Colonic mucosa (tissue), 4 donors: ENCODE measurements at places on chromosomes 7 and 10. TPM values are rescaled to one million over a fixed set of nuclear protein-coding genes. Genes with fewer than 3 reads are reported as not detected.

DNA sequence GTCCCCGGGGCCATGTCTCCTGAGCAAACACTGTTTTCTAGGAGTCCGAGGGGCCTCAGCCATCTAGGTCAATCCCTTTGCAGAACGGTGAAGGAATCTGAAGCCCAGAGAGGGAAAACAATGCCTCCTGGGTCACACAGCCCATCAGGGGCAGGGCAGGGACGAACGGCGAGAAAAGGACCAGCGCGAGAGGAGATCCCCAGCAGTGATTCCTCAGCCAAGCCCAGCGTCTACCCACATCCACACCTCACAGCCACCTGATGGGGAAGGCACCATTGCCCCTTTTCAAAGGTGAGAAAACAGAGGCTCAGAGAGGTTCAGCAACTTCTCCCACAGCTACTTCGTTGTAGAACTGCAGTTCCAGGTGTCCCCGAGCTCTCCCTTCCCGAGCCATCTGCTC lies 17.9 kb upstream of the PSMG3 start:
- no peak for DNase-seq

DNA sequence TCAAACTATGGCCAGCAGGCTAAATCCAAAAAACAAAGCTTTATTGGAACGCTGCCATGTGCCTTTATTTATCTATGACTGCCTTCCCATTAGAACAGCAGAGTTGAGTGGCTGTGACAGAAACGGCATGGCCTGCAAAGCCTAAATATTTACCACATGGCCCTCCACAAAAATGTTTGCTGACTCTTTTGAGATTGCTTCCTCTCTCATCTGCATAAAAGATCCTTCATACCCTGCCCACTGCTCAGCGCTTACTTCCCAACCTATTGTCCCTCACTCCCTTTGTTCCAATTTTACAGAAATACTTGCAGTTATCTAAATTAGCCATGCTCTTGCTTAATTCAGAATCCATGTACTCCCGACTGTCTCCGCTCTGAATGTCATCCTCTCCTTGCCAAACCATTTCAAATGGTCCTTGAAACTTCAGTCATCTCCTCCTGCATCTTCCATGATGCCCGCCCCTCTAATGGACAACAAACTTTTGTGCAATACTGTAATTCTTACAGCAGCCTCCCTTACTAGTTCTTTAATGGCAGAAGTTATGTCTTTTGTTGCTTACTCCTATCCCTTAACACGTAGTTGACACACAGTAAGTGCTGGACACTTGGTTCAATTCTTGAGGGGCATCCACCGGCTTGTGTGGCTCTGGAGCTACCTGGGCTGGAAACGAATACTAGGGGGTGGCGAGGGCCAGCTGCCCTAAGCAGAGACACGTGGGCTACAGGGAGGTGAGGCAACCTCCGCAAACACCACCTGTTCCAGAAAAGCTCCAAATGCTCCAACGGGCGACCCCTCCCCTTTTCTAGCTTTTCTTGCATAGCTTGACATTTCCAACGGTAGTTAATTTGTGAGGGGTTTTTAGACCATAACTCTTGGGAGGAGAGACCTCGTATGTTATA lies 832 bp downstream of the XRCC2 start:
- DNase-seq: no peak

DNA sequence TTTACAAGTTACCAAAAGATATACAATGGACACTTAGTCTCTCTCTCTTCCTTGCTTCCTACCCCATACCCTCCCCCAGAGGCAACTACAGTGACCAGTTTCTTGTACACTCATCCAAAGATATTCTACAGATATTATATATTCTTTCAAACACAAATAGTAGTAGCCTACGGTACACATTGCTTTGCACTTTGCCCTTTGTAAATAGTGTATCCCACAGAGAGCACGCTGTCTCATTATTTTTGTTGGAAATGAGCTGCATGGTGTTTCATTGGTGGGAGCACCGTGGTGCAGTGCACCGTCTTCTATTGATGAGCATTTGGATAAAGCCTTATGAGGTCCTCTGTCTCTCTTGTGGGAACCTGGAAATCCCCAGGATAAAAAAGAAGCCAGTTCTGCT lies 24.2 kb downstream of the STRA8 start:
- DNase-seq: no peak

DNA sequence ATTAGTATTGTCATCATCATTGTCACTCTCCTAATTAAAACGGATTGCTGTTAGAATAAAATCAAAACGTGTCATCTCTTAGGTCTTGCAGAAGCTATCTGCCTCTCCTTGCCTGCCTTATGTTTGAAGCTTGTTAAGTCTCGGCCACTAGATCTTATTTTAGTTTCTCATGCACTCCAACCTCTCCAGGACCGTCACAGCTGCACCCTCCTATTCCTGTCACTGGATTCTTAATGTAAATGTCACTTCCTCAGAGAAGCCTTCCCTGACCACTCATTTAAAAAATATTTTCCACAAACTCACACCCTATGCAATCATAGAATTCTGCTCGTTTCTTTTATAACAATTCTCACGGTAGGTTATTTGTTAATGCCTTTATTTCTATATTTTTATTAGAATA lies 103.9 kb upstream of the DKK1 start:
- DNase-seq: no peak

Gene HHEX
- 2.1 TPM for total RNA-seq

DNA sequence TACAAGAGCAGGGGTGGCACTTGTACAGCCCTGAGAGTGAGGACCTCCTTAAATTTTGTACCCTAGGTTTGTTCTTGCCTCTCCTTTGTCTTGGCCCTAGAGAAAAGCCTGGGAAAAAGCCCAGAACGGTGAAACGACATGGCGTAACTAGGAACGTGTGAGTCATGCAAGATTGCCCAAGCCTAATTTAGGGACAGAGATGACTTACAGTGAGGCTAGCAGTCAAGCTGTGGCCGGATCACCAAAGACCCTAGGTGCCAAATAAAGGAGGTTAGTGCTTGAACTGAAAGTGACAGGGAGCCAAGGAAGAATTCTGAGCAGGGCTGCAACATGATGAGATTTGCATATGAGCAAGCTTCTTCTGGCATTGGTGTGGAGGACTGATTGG lies 25.1 kb downstream of the TBXAS1 start:
- DNase-seq: peak; percentile 19

- DNase-seq: no peak
Observed at GRCh38 chr7:156156734-156157408, 344.6 kb upstream of the SHH start.

Gene NRP1
- total RNA-seq: 18.4 TPM

DNA sequence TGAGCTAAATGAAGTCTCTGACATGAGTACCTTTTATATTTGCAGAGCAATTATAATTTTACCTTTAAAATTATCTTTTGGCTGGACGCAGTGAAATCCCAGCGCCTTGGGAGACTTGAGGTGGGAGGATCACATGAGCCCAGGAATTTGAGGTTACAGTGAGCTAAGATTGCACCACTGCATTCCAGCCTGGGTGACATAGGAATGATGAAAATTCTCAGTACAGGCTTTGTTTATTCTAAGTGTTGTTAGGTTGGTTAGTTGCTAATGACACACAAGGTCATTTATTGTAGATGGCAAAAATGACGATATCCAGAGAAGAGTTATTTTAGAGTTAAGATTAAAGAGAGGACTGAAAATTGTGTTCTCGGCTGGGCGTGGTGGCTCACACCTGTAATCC lies 87.6 kb downstream of the XRCC2 start:
- DNase-seq: no peak

- DNase-seq: no peak
Observed at GRCh38 chr7:147400925-147401324, 1189.6 kb upstream of the C7orf33 start.

DNA sequence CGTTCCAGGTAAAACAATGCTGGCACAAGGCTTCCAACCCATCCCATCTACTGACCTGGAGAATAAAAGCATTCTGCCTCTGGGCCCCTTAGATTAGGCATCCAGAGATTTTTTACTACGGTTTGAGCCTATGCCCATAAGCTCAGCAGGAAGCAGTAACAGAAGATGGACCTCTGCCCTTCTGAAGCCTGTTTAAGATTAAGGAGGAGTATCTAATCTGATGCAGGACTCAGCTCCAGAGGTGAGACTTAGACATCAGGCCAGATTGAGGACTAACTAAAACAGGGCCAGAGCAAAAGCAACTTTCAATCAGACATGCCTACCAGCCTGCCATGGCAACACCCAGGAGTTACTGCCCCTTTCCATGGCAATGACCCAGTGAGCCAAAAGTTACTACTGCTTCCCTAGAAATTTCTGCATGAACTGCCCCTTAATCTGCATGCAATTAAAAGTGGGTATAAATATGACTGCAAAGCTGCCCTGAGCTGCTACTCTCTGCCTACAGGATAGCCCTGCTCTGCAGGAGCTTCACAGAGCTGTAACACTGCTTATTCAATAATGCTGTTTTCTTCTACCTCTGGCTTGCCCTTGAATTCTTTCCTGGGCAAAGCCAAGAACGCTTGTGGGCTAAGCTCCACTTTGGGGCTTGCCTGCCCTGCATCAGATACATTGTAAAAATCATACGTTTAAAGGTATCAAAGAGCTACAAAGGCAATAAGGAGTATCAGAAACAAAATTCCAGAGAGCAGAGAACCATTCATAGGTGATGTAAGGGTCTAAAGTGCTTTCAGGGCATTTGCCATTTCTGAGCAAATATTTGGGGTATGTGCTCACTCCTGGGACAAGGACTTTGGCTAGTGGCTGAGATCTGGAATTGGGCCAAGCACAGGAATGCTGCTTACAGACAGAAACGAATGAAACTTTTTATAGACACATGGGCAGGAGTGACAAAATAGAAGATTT lies 25.0 kb upstream of the CNNM1 start:
- DNase-seq: no peak

DNA sequence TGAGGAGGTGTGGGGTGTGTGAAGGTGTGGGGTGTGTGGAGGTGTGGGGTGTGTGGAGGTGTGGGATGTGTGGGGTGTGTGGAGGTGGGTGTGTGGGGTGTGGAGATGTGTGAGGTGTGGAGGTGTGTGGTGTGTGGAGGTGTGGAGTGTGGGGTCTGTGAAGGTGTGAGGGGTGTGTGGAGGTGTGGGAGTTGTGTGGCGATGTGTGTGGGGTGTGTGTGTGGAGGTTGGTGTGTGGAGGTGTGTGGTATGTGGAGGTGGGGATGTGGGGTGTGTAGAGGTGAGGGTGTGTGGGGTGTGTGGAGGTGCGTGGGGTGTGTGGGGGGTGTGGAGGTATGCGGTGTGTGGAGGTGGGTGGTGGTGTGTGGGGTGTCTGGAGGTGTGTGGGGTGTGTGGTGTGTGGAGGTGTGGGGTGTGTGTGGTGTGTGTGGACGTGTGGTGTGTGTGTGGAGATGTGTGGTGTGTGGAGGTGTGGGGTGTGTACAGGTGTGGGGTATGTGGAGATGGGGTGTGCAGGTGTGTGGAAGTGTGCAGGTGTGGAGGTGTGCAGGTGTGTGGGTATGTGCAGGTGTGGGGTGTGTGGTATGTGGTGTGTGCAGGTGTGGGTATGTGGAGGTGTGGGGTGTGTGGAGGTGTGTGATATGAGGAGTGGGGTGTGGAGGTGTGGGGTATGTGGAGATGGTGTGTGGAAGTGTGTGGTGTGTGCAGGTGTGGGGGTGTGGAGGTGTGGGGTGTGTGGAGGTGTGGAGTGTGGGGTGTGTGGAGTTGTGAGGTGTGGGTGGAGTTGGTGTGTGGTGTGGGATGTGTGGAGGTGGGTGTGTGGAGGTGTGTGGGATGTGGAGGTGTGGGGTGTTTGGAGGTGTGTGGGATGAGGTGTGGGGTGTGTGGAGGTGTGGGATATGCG lies 34.5 kb downstream of the SPDYE17 start:
- no peak for DNase-seq

Gene SH2D4B
- not detected for total RNA-seq

DNA sequence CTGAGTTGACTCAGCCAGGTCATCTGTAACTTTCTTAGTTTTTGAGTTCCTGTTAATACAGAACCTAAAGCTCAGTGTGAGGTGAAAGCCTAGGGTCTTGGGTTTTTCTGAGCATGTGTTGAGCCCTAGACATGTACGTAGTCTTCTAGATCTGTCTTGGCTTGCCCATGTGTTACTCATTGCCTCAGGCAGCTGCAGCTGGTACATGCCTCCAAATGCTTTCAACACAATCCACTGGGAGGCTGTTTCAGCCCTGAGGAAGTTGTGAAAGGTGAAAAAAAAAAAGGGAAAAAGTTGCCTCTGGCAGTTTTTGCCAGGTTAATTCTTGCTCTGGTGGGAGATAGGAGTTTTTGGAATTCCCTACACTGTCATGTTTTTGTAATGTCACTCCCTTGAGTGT lies 134.6 kb downstream of the RNF216 start:
- DNase-seq: no peak

DNA sequence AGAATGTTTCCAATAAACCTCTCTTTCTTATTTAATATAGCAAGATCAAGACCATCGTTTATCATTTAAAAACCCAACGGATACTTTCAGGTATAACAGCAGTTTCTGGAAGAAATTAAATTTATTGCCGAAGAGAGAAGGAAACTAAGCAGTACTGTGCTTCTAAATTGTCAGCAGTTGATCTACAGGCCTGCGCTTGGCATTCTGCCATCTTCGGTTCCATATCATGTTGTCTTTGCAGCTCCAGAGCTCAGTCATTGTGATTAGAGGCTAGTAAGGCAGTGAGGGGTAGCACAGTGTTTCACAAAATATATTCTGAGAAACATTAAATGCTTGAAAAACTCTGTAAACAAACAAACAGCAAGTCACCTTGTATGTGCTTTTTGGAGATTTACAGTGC lies 301.3 kb downstream of the REEP3 start:
- DNase-seq: no peak

- no peak for DNase-seq
Observed at GRCh38 chr7:30266686-30267085, 17.7 kb upstream of the ZNRF2 start.

DNA sequence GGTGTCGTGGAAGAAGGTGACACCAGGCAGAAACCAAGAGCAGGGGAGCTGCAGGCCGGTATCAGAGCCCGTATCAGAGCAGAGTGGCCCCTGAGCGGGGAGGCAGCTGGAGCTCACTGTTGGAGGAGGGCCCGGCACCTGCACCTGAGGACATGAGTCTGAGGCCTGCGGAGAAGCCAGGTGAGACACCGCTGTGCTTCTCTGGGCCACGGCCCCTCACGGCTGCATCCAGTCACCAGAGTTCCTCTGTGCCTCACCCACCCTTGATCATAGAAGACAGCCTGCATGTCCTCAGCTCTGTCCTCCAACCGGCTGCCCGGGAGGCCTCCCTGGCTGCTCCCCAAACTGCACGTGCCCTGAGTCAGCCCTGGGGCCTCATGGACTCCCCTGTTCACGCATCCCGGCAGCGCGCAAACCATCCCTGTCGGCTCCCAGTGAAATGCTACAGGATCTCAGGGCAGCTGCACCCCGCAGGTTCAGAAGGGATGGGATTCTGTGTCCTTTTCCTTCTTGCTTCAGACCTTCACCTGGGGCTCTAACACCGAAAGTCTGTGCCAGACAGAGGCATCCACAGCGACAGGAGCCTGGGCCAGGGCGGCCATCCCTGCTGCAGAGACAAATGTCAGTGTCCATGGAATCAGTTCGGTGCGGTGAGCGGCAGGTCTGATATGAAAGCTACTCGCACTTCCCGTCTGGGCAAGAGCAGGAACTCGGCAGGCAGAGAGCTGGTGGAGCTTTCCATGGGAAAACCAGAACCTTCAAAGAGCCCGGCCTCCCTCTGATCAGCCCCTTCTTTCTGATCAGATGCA lies 111.9 kb upstream of the FAM20C start:
- DNase-seq: peak; percentile 14

- no peak for DNase-seq
Observed at GRCh38 chr7:80699045-80699638, 60.7 kb downstream of the CD36 start.
